M059J (cell line): ENCODE measurements at places on chromosomes 4 and X.
A peak's percentile ranks its signal among the peaks of the same experiment; 100 is the strongest.

DNA sequence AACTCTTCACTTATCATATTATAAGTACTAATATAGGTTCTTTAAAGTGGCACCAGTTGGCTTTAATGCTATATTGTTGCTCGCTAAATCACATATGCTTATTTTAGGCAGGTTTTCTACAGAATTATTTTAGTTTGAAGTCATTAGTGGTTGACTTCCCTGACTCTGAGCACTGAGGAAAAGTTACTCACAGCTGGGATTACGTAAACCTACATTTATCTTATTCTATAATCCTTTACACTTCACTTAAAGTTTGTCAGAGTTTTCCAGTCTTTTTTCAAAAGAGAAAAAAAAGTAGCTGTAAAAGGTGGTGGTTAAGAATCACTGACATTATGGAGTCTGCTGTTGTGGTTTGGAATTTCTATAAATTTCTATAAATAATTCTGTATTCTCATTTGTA, 5.8 kb downstream of the UGT2B4 start:
- DNase-seq: no peak

DNA sequence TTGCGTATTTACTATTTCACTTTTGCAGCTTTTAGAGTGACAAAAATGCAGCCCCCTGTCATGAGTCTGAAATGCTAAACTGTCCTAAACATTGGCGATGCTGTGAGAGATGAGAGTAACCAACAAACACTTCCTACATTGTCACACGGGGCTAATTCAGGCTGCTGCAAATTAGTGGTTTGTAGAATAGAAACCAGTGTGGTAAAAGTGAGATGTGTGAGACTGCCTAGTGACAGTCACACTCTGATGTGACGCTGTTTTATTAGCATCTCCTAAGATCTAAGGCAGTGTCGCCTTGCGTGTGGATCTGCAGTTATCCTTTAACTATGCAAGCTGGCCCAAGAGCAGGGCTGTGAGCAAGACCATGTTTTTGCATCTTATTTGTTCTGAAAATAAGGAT, 800.2 kb upstream of the TENM3 start:
- no peak for DNase-seq

DNA sequence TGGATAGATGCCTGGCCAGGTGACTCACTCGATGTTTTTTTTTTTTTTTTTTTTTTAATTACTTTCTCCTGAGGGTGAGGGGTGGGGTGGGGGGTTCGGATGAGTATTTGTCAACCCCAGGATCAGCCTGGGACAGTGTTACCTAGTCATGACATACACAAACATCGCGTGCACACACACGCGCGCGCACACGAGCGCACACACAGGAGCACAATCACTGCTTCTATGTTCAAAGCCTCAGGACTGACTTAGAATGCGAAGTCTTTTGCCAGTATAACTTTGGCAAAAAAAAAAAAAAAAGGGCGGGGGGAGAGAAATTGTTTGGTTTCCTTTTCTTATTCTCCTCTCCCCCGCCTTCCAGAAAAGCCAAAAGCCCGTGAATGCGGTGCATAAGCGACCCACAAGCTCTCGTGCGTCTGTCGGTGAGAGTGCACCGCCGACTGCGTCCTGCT, 115.0 kb upstream of the TEX13C start:
- no peak for DNase-seq

- DNase-seq: peak; percentile 77
These were observed 77.5 kb downstream of the ELF2 start for GRCh38 chr4:139099366-139099982.
